Activated naive CD8-positive, alpha-beta T cell treated with anti-CD3 and anti-CD28 coated beads for 36 hours (primary cell): ENCODE measurements at places on chromosomes 1 and 21. TPM values are rescaled to one million over a fixed set of nuclear protein-coding genes. Genes with fewer than 3 reads are reported as not detected.

SLC1A7 gene
- total RNA-seq: not detected

OR2G6 gene
- not detected for total RNA-seq

ZFP69B gene
- 8.3 TPM for total RNA-seq

TRAF5 gene
- total RNA-seq: 23.7 TPM

SELE gene
- not detected for total RNA-seq

DPYD gene
- 7.5 TPM for total RNA-seq

AMPD1 gene
- not detected for total RNA-seq

TFF1 gene
- not detected for total RNA-seq

GRCh38 chr1:18529714-18530113, 49.0 kb downstream of the KLHDC7A start:
- no peaks in the 10 kb centered on the region for H3K36me3 ChIP-seq
- no peak overlapping the region for H3K4me3 ChIP-seq
- no peak for DNase-seq
- H3K27me3 ChIP-seq: peaks cover 5% of the 10 kb centered on the region
- H3K4me1 ChIP-seq: no peaks in the 10 kb centered on the region

DNA sequence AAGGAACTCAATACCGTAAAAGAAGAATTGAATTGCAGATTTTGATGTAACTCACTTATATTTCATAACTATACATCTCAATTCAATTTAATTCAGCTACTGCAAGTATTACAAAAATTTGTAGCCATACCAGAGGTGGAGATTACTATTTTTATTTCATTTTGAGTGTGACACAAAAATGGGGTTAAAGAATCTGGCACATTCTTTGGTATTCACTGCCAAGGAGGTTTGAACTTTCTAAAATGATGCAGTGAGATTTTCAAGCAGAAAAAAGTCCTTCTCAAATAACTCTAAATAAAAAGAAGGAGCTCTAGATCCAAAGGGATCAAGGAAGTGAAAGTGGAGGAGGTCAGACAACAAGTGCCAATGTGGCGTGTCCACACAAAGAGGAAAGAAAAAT, 569.0 kb downstream of the DPYD start:
- H3K4me1 ChIP-seq: peaks cover 4% of the 10 kb centered on the region
- DNase-seq: no peak
- no peak overlapping the region for H3K4me3 ChIP-seq
- H3K27ac ChIP-seq: no peak overlapping the region
- peaks cover 20% of the 10 kb centered on the region for H3K36me3 ChIP-seq
- no peaks in the 10 kb centered on the region for H3K27me3 ChIP-seq

- H3K4me1 ChIP-seq: peaks cover 5% of the 10 kb centered on the region
- DNase-seq: no peak
- H3K36me3 ChIP-seq: no peaks in the 10 kb centered on the region
- no peak overlapping the region for H3K4me3 ChIP-seq
- H3K27me3 ChIP-seq: peaks cover 9% of the 10 kb centered on the region
- H3K27ac ChIP-seq: no peak overlapping the region
These were observed 106.0 kb downstream of the NTNG1 start for GRCh38 chr1:107246775-107247345.

DNA sequence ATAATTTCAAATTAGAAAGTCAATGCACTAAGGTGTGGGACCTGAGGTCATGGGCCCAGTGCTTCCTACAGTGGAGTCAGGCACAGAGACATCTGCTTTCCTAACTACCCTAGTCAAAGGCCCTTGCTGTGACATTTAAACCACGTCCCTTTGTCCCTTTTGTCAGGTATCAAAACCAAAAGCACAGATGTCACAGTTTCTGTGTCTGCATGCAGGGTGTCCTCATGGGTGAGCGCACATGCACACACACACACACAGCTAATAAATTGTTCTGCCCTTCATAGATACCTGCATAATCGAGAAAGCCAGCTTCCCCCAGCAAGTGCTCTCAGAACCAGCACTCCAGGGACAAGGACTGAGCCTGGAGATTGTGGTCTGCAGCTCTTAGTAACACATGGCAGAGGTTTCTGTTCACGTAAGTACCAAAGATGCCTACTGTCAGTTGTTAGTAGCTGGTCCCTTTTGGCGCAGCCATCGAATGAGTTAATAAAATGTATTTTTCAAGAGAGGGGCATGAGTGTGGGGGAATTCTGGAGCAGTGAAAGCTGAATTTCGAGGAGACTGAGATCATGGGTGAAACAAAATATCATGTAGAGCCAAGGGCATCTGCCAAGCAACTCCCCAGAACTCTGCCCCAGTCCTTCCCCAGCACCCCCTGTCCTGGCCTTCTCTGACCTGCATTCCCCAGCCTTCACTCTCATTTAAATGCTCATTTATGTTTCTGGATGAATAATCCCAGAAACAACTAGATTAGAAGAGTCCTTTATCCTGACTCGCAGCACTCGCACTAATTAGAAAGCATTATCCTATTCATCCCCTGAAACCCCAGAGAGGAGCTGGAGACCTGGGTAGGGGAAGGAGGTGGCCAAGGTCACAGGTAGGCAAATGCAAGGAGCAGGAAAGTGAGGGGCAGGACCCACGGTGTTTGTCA, 25.5 kb downstream of the TNR start:
- H3K4me3 ChIP-seq: no peak overlapping the region
- H3K27ac ChIP-seq: no peak overlapping the region
- no peaks in the 10 kb centered on the region for H3K36me3 ChIP-seq

- no peak overlapping the region for H3K27ac ChIP-seq
- H3K4me3 ChIP-seq: no peak overlapping the region
- DNase-seq: no peak
- no peaks in the 10 kb centered on the region for H3K27me3 ChIP-seq
These were observed 1109.8 kb upstream of the B3GALT2 start for GRCh38 chr1:194296201-194296600.

- peaks cover 6% of the 10 kb centered on the region for H3K27me3 ChIP-seq
- no peak for DNase-seq
- H3K36me3 ChIP-seq: no peaks in the 10 kb centered on the region
- H3K27ac ChIP-seq: no peak overlapping the region
- H3K4me1 ChIP-seq: no peaks in the 10 kb centered on the region
- H3K4me3 ChIP-seq: no peak overlapping the region
These were observed 32.5 kb downstream of the ATP5PO start for GRCh38 chr21:33883118-33883517.

- no peaks in the 10 kb centered on the region for H3K36me3 ChIP-seq
- H3K27me3 ChIP-seq: no peaks in the 10 kb centered on the region
- no peak overlapping the region for H3K27ac ChIP-seq
These were observed 727.2 kb upstream of the ADGRL2 start for GRCh38 chr1:81073580-81073979.

- H3K27me3 ChIP-seq: no peaks in the 10 kb centered on the region
- H3K4me3 ChIP-seq: no peak overlapping the region
- DNase-seq: no peak
These were observed 452.3 kb upstream of the ADAMTS5 start for GRCh38 chr21:27419153-27419552.

- H3K4me1 ChIP-seq: peaks cover 16% of the 10 kb centered on the region
- no peak overlapping the region for H3K27ac ChIP-seq
- no peak overlapping the region for H3K4me3 ChIP-seq
- DNase-seq: no peak
These were observed 3.9 kb upstream of the TP53BP2 start for GRCh38 chr1:223849352-223850254.

DNA sequence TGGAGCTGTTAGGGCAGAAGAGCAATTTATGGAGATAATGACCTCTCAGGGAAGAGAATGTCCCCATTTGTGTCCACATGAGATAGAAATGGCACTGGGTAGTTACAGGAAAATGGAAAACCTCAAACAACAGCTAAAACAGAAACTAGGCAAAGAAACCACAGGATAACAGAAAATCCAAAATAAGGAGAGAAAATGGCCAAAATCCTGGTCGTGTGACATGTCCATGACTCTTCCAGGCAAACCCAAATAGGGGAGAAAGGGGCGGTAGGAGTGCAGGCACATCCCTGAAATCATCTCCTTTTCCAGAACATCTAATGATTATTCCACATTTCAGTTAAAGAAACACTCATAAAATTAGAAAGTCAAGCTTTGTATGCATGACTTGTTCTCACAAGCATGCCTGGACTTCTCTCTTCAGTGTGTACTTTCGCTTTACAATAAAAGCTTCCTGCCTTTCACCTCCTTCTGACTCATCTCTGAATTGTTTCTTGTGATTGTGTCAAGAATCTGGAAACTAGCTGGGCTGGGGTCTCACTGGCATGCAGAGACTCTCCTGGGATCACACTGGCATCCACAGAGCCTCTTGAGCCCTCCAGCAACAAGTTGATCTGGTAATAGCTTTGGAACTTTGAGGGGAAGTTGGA, 171.4 kb upstream of the ZP4 start:
- no peak for DNase-seq
- no peaks in the 10 kb centered on the region for H3K27me3 ChIP-seq
- H3K27ac ChIP-seq: no peak overlapping the region
- H3K4me3 ChIP-seq: no peak overlapping the region
- peaks cover 2% of the 10 kb centered on the region for H3K36me3 ChIP-seq

DNA sequence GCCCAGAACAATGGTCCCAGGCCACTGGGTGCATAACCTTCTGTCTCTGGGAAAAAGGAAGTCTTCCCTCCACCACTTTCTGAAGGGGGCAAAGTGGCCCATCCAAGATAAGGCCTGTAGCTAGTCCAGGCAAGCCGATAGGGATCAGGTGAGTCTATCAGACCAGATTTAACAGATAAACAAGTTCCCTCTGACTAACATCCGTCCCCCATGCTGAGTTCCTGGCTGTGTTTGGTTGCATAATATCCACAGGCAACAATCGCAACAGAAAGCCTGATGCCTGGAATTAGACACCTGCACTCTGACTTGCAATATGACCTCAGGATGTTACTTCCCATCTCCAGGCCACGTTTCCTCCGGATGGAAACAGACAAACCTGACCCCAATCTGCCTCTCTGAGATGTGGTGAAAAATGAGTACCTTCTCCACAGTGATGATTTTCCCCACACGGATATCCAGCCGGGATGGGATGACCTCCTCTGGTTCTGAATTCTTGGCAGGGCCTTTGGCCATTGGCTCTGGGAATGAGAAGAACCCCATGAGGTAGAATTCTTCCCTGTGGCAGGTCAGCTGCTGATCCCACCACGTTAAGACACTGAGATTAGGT, 36.4 kb downstream of the YARS1 start:
- peaks cover 8% of the 10 kb centered on the region for H3K4me1 ChIP-seq
- no peak overlapping the region for H3K4me3 ChIP-seq
- H3K27me3 ChIP-seq: no peaks in the 10 kb centered on the region

GRCh38 chr1:164836614-164837018, 277.6 kb downstream of the PBX1 start:
- H3K4me1 ChIP-seq: no peaks in the 10 kb centered on the region
- H3K27ac ChIP-seq: no peak overlapping the region
- peaks cover 7% of the 10 kb centered on the region for H3K27me3 ChIP-seq
- no peak for DNase-seq

DNA sequence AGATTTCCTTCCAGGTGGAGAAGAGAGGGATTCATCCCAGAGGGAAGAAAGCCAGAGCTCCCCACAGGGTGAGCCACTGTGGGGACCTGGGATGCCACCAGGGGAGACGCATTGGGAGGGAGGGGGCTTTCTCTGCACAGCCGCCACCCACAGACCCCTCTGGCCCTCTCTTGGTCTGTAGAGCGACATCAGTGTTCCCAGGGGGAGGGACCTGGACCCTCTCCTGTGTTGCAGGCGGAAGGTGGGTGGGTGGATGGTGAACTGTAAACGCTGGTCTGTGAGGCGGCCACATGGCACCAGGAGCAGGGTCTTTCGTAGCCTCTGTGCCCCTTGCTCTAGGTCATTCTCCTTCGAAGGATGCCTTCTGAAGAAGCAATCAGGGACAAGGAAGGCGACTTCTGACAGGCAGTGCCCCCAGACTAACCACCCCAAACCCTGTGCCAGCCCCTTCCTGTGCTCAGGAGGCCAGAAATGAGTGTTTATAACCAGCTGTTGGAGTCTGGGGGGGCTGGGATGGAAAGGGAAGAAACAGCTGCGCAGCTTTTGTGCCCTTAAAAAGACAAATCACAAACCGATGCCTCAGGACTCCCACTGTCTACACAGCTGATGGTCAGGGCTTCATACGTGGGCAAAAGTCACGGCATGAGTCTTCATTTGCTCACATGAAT, 121.4 kb upstream of the ZBTB40 start:
- no peak overlapping the region for H3K4me3 ChIP-seq
- DNase-seq: no peak
- no peaks in the 10 kb centered on the region for H3K36me3 ChIP-seq
- H3K4me1 ChIP-seq: no peaks in the 10 kb centered on the region
- peaks cover 10% of the 10 kb centered on the region for H3K27me3 ChIP-seq
